ENCODE measurements at places on chromosomes 4 and X. TPM values are rescaled to one million over a fixed set of nuclear protein-coding genes. Genes with fewer than 3 reads are reported as not detected.
A peak's percentile ranks its signal among the peaks of the same experiment; 100 is the strongest.

Gene ARHGAP36
- not detected for total RNA-seq

GRCh38 chr4:139556071-139556723 is at the start of gene SETD7:
SETD7 (minus strand) TSS chr4:139556219; CDS start chr4:139556137, 82 bp downstream.
- H3K4me1 ChIP-seq = peaks cover 34% of the 10 kb centered on the region
- no peaks in the 10 kb centered on the region for H3K36me3 ChIP-seq
- H3K4me3 ChIP-seq = peak within 1 kb of the TSS; percentile 75
- H3K27me3 ChIP-seq = no peaks in the 10 kb centered on the region
- DNase-seq = peak; percentile 57

DNA sequence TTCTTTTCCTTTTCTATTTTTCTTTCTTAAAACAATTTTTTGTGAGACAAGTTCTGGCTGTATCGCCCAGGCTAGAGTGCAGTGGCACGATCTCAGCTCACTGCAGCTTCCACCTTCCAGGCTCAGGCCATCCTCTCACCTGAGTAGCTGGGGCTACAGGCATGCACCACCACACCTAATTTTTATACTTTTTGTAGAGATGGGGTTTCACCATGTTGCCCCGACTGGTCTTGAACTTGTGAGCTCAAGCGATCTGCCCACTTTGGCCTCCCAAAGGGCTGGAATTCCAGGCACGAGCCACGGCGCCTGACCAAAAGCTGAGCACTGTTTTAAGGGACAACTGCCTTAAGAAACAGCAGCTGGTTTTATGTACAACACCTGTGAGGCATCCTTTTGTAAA is 9.3 kb upstream of the NAT8L start:
- no peak overlapping the region for H3K4me3 ChIP-seq
- no peak overlapping the region for H3K27ac ChIP-seq
- H3K36me3 ChIP-seq = no peaks in the 10 kb centered on the region

- H3K4me3 ChIP-seq = no peak overlapping the region
- H3K27me3 ChIP-seq = no peaks in the 10 kb centered on the region
- no peaks in the 10 kb centered on the region for H3K36me3 ChIP-seq
- H3K27ac ChIP-seq = no peak overlapping the region
- no peak for DNase-seq
Measured at GRCh38 chr4:44544158-44544557, 95.5 kb upstream of the KCTD8 start.

DNA sequence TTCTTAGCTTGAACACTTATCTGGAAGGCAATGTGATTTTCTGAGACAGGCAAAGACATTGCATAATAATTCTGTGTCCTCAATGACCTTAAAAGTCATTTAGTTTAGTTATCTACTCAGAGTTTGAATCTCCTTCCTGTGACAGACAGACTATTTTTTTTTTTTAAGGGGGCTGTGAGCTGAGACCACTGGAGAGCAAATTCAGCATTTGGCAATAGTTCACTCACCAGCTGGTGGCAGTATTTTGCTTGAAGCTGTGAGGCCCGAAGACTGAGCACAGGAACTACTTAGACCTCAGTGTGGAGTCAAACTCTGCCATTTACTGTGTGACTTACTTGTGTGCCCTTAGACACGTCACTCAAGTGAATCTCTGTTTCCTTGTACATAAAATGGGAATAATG is 22.9 kb upstream of the CPE start:
- H3K36me3 ChIP-seq = no peaks in the 10 kb centered on the region
- DNase-seq = peak; percentile 59
- H3K27me3 ChIP-seq = no peaks in the 10 kb centered on the region
- H3K4me3 ChIP-seq = no peak overlapping the region
- no peaks in the 10 kb centered on the region for H3K4me1 ChIP-seq
- H3K27ac ChIP-seq = no peak overlapping the region

GRCh38 chr4:20395160-20395773 is 143.6 kb downstream of the SLIT2 start:
- H3K4me1 ChIP-seq = no peaks in the 10 kb centered on the region
- no peaks in the 10 kb centered on the region for H3K36me3 ChIP-seq
- H3K27ac ChIP-seq = no peak overlapping the region
- H3K4me3 ChIP-seq = no peak overlapping the region

Gene SPANXA2
- total RNA-seq = not detected

Gene GAB3
- 0.69 TPM for total RNA-seq

GRCh38 chr4:158025131-158025530 is 147.7 kb downstream of the GASK1B start:
- no peaks in the 10 kb centered on the region for H3K27me3 ChIP-seq
- DNase-seq = peak; percentile 13
- no peak overlapping the region for H3K27ac ChIP-seq
- H3K4me1 ChIP-seq = peaks cover 4% of the 10 kb centered on the region

DNA sequence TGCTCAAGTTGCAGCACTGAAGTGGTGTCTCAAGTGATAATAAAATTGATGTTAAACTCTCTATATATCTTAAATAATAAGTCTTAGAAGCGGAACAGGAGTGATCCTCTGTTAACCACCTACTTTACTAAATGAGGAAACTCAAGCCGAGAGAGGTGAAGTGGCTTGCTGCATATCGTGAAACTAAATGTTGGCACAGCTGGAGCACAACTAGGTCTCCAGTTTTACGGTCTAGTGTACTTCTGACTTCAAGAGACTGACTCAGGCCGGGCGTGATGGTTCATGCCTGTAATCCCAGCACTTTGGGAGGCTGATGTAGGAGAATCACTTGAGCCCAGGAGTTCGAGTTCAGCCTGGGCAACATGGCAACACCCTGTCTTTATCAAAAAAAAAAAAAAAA is 35.5 kb upstream of the PLS3 start:
- no peaks in the 10 kb centered on the region for H3K27me3 ChIP-seq
- H3K36me3 ChIP-seq = no peaks in the 10 kb centered on the region
- H3K27ac ChIP-seq = no peak overlapping the region
- H3K4me1 ChIP-seq = no peaks in the 10 kb centered on the region
- no peak for DNase-seq

GRCh38 chrX:151695583-151696340 is 504 bp downstream of the PRRG3 start:
- no peaks in the 10 kb centered on the region for H3K4me1 ChIP-seq
- H3K27me3 ChIP-seq = no peaks in the 10 kb centered on the region
- no peak overlapping the region for H3K27ac ChIP-seq
- H3K36me3 ChIP-seq = no peaks in the 10 kb centered on the region
- no peak overlapping the region for H3K4me3 ChIP-seq
